ENCODE measurements at places on chromosomes 13 and 19. TPM values are rescaled to one million over a fixed set of nuclear protein-coding genes. Genes with fewer than 3 reads are reported as not detected.

DNA sequence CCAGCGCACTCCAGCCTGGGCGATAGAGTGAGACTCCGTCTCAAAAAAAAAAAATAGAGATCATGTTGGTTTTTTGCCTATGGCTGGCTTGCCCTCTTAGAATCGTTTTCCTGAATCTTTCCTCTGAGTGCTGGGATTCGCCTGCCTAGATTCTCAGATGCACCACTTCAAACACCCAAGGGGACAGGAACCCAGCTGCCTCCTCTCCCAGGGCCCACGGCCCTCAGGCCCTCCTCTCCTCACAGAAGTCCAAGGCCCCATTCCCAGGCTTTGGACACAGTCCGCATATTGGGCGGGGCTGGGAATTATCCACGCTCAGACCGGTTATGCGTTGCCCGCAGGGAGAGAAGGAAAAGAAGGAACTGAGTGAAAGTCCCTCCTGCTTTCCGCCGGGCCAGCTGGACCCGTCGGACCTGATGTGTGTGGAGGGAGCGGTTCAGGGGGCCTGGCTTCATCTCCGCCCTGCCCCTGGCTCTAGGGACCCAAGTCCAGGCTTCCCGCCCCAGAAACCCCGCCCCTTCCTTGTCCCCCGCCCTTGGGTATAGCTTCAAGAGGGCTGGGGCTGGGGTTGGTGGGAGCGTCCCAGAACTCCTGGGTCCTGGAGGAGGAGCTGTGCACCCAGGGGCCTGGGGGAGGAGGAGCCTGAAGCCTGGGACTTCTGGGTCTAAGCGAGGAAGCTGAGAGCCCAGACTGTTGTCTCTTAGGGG is 5.8 kb downstream of the PPFIA3 start:
- no peaks in the 10 kb centered on the region for H3K27me3 ChIP-seq
- DNase-seq: no peak
- H3K27ac ChIP-seq: no peak overlapping the region
- H3K4me3 ChIP-seq: no peak overlapping the region
- no peaks in the 10 kb centered on the region for H3K36me3 ChIP-seq

The ZNF284 gene
- 2.7 TPM for total RNA-seq

The GPC6 gene
- not detected for total RNA-seq

The ETV2 gene
- 1.2 TPM for total RNA-seq

The LIM2 gene
- total RNA-seq: 0.66 TPM

DNA sequence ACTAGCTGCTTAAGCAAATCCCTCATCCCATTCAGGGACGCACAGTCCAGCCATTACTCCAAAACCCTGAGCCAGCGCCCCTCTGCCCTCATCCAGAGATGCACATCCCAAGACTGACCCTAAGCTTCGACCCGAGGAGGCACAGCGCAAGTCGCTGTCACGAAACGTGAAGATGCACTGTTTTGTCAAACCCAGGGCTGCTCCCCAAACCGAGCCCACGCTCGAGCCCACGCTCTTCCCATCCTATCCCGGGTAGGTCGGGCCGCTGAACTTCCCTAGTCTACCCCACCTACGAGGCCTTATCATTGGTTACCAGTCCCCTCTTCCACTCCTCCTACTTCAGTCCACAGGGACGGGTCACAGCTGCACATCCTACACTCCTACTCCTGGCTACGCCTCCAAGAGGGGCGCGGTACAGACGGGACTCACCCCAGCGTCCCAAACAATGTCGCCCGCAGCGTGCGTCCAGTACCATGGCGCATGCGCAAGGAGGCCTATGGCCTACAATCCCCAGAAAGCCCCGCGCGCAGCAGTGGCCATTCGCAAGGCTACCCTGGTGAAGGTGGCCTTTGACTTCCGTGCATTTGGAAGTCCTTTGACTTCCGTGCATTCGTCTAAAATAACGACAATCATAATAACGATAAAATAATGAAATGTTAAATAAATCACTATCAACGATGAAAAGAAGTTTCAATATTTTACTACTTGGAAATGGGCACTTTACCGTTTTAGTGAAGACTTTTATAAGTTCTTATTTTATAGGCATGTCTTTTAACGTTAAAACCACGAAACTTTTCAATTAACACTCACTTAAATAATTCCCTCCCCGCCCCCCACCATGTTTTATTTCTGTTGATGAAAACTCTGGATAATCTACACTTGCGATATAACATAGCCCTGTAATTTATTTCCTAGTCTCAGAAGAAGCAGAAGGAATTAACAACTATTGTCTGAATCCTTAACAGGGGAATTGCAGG is at the start of gene ZNF285:
ZNF285 (minus strand) TSS at position 470 of the 977 bp plus-strand sequence. CDS start 4,395 bp downstream, outside the sequence.
- DNase-seq: peak; percentile 19

DNA sequence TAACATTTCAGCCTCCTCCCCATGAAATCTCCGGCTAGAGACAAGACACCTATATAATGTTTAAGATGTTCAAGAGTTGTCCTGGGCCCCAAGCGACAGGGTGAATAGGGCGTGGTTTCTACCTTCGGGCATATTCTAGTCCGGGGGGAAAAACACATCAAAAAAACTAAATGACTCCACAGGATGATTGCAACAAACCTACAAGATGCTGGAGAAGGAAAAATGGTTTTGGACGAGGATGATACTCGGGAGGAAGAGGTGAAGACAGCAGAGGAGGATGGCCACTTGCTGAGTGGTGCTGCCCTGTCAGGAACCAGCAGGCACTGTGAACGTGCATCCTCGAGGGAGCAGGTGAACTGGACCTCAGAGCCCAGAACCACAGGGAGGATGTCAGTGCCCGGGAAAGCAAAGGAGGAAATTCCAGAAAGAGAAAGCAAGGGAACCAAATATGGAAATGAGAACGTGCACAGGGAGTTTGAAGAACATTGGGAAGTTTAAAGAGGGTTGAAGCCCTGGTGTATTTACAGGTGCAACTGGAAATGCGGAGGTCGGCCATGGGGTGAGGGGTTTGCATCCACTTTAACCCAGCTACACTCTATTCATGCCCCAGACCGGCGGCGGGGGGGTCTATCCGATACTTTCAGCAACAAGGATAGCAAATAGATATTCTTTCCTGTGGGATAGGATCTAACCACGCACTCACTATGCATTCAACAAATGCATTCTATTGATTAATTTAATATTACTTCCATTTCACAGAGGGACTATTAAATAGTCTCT is 50.6 kb downstream of the COL4A1 start:
- H3K4me1 ChIP-seq: no peaks in the 10 kb centered on the region
- H3K4me3 ChIP-seq: no peak overlapping the region
- no peaks in the 10 kb centered on the region for H3K36me3 ChIP-seq
- H3K27me3 ChIP-seq: no peaks in the 10 kb centered on the region
- no peak for DNase-seq

The NALCN gene
- total RNA-seq: not detected

DNA sequence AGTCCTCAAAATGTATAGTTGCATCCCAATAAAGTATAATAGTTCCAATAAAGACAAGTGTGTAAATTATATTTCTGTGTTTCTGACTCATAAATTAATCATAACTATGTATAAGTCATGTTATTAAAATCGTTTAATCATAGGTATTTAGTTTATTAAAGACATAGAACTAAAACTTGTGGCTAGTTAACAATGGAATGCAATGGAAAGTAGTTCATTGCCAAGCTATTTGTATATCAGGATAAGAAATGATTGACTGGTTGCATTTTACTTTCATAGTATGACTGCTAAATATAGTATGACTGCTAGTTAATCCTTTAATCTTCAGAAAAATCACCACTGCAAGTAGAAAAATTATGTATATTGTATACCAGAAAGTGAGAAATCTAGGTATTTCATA is 16.9 kb downstream of the COG3 start:
- no peaks in the 10 kb centered on the region for H3K27me3 ChIP-seq
- DNase-seq: no peak
- H3K4me3 ChIP-seq: no peak overlapping the region

The MEX3D gene
- total RNA-seq: 10.8 TPM

- no peak for DNase-seq
- H3K4me3 ChIP-seq: no peak overlapping the region
- H3K27ac ChIP-seq: no peak overlapping the region
- H3K27me3 ChIP-seq: no peaks in the 10 kb centered on the region
- no peaks in the 10 kb centered on the region for H3K36me3 ChIP-seq
Measured at GRCh38 chr13:33884531-33885220, 66.7 kb downstream of the RFC3 start.

The GAPDHS gene
- not detected for total RNA-seq

The ZSCAN4 gene
- total RNA-seq: not detected

All from CD8-positive, alpha-beta memory T cell (primary cell).